D341Med (cell line): ENCODE measurements at places on chromosomes 4 and X.

DNA sequence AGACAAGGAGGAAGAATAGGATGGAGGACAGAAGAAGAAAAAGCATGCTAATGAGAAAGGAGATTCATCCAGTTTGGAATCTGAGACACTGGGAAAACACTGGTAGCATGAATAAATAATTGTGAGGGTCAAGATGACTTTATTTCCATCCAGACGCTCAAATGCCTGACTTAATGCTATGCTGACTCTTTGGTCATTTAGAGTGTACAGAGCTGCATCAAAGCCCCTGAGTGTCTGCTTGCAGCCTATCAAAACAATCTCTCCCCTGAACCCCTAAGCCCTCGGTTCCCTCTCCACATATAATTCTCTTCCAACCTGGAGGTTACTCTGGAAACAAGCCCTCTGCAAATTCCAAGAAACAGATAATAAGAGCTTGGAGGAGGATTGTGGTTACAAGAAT, 208.8 kb downstream of the MAGEB17 start:
- DNase-seq = no peak

GRCh38 chrX:66638591-66639500, at the start of gene EDA2R:
Gene EDA2R, minus strand, starts transcription at chrX:66639078. Its CDS starts 23,058 bp downstream, at chrX:66616020.
- peak; percentile 21 for DNase-seq

DNA sequence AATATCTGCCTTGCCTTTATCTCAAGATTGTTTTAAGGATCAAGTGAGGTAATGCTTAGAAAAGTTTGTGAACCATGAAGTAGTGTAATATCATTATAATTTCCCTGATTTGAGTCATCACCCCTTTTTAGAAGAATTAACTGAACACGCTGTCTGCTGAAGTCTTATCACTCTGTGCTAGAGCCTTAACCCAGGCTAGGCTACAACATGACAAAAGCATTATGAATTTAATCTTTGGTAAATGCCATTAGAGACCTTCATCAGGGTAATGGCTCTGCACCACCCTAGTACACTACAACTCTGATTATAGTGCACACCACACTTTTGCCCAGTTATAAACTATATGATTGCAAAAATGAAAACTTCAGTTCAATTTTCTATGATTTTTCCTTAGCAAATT, 118.3 kb downstream of the ADGRL3 start:
- DNase-seq = no peak

- no peak for DNase-seq
These were observed 42.5 kb upstream of the C1GALT1C1 start for GRCh38 chrX:120672389-120672788.

- no peak for DNase-seq
These were observed 21.6 kb downstream of the OPHN1 start for GRCh38 chrX:68411729-68412128.
